ENCODE measurements at places on chromosomes 12 and 14.

GRCh38 chr12:26282339-26282940 is 87.1 kb downstream of the SSPN start:
- DNase-seq, result no peak

- no peak for DNase-seq
These were observed 31.9 kb downstream of the KCTD10 start for GRCh38 chr12:109445191-109445609.

DNA sequence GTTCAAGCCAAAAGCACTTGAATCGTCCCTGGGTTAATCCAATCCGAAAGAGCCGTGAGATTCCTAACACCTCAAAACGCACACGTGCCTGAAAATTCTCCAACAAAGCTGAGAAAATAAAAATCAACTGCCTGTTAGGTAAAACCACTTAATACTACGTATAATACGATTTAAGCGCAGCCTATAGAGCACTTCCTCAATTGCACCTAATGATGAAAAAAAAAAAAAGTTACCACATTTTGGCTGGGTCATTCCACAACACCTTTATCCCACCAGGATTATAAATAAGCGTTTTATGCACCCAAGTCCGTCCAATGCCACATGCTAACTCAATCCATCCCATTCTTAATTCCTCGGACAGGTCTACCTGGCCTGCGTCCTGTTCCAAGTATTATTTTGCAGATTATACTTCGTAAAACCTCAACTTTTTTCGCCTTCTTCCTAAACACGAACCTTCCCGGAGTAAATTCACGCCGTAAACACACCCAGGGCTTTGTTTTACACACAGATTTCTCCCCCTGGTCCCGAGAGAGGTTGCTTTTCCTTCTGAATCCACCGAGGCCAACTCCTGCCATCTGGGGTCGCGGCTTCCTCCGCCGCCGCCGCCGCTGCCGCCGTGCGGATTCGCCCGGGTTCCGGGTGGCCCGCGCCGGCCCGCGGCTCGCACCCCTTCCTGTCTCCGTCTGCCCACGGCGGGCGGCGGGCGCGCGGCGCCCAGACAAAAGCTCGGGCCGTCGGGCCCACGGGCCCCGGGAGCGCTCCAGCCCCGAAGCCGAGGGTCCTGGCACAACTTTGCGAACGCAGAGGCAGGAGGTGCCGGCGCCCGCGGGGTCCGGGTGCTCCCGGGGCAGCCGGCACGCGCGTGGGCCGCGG is 66.2 kb downstream of the RNF34 start:
- peak; percentile 15 for DNase-seq

DNA sequence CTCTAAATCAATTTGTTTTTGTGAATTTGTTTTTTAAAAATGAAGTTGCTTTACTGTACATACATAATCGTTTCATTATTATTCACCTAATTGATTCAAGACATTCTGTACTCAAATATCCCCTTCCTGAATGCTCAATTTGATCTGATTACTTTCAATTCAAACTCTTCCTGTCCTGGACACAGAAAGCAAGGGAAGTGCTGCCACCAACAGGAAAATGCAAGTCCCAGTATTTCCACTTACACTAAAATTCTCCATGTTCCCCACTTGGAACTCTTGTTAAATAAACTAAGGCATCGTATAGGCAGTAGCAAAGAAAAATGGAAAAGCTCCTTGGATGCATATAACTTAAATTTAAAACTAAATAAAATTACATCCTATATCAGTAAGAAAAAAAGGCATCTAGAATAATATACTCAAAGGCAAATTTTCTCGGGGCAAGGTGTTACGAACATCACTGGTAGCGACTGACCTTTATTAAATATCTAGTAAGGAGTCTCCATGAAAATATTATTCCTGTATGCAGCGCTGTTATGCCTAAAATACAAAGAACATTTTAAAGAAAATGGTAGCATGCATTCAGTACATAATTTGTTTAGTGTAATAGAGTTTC is 72.0 kb upstream of the DBX2 start:
- no peak for DNase-seq
